Urinary bladder (tissue), 4 donors: ENCODE measurements at places on chromosomes 2 and 18. TPM values are rescaled to one million over a fixed set of nuclear protein-coding genes. Genes with fewer than 3 reads are reported as not detected.

DNA sequence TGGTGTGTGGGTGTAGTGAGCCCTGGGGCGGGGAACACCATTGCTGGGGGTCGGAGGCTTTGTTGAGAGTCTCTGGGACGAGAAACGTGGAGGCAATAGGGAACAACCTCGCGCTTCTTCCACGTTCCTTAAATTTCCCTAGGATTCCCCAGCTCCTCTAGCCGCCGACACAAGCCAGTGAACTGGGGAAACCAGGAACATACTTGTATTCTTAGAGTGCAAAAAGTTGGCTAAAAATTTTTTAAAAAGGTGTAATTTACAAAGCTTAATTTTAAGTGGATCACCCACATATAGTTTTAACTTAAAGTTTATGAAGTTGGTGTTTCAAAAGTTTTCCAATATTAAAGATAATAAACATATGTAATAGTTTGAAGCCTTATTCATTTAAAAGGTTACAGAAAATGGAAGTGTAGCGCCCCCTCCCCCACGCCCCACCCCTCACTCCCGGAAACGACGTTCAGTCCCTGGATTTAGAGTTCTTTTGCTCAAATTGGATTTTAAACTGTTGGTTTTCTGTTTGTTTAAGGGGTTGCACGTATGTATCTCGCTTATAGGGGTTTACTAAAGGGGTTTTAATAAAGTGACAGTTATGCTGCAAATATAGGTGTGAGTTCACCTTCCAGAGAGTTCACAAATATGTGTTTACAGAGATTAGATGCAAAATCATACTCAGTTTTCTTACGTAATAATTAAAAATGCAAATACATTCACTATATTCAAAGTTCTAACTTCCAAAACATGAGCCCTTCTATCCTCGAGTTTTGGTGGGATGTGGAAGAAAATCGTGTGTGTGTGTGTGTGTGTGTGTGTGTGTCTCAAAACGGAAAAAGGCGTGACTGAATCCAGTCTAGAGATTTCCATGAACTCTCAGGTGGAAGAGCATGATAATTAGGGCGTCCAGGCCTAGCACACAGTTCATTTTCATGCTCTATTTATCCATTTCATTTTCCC is 872 bp downstream of the DSG2 start:
- DNase-seq: no peak

- DNase-seq: no peak
Observed at GRCh38 chr18:10121786-10122515, 208.1 kb downstream of the VAPA start.

DNA sequence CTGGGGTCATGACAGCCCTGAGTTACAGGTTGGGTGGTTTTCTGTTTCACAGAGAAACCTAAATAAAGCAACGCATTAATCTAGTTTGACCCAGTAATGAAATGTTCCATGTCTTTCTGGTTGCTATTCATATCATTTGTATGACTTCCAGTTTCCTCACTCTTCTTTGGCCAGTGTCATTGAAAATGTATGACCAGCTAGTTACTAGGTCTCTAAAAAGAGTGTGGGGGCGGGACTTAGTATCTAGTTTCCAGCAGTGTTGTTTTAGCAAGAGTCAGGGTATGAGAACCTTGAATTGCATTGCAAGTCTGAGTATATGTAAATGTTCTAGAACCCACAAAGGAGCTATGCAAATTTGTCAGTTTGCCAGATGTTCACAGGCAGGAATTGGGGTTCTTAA is 47.7 kb downstream of the SLC9A2 start:
- no peak for DNase-seq

DNA sequence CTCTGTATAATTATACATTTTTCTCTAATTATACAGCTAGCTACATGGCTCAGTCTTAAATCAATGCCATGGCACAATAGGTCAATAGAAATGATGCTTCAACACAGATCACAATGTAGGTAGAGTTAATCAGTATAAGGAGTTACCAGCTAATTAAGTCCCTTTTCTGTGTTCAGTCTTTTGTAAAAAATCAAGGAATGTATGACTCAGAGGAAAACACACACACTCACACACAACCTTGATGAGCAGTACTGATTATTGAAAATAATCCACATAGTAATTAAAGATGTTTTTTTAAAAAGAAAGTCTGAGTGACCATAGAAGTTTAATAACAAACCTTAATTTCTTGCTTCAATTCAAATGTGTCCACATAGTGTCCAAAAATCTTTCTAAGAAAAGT is 691.3 kb downstream of the LRP1B start:
- no peak for DNase-seq

Gene MFSD2B
- 0.85 TPM for total RNA-seq

- no peak for DNase-seq
Observed at GRCh38 chr2:20365249-20365817, 14.7 kb upstream of the PUM2 start.

GRCh38 chr18:79498662-79499061 is 102.9 kb downstream of the NFATC1 start:
- DNase-seq: no peak

Gene SPATA3
- total RNA-seq: not detected

DNA sequence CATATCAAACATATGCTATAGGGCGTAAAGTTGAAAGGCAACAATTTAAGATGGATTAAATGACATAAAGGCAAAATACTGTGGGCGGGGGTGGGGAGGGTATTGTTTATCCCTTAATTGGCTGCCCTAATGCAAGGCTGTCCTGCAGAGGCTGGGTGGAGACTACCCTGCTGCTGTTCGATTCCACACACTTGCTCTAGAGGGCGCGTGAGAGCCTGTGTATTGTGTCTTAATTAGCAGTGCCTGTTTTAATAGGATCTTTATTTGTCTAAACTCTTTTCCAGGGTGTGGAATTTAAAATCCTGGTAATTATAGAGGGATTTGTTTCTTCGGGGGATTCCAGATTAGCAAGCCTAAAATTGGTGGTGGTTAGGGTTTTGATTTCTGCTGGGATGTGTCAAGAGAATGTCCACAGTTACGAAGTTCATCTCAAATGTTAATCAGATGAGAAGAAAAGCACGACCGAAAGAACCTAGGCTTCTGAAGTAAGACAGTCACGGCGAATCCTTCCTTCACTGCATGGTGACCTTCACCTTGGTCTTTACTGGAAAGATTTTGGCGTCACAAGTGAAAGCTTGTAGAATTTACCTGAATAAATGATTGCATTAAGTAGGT is 103.5 kb upstream of the MAP3K20 start:
- DNase-seq: no peak

Gene SMYD1
- total RNA-seq: 5.7 TPM

Gene PTH2R
- total RNA-seq: 0.69 TPM

GRCh38 chr2:236165842-236166795 is 2.1 kb downstream of the GBX2 start:
- no peak for DNase-seq

DNA sequence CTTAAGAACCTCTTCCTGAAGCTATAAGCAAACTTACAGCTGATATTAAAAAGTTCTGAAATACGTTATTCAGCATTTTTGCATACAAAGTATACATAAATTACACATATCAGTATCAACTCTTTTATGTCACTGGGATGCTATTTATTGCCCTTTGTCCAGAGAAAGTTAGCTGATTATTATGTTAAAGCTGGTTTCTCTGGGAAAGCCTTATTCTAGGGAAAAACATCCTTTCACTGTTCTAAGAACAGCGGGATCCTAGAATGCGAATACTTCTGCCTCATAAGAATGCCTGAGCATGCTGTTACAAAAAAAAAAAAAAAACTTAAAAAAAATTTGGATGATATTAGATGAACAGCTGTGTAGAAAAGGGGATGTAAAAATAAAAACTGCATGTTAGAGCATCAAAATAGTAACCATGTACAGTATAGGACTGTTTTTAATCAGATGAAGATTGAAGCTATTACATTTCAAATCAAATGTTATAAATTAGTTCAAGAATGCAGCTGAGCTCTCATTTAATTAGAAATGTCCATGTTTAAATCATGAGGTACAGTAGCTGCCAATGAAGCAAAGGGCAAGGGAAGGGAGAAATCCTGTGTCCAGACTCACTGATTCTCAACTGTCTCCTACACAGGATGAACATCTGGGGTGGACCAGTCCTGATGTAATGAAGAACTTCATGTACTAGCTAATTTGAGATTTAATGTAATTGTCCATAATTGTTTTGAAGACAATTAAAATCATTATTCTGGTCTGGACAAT is 8.2 kb downstream of the FTCDNL1 start:
- DNase-seq: no peak

GRCh38 chr2:170359466-170359865 is 181.5 kb downstream of the MYO3B start:
- DNase-seq: no peak

DNA sequence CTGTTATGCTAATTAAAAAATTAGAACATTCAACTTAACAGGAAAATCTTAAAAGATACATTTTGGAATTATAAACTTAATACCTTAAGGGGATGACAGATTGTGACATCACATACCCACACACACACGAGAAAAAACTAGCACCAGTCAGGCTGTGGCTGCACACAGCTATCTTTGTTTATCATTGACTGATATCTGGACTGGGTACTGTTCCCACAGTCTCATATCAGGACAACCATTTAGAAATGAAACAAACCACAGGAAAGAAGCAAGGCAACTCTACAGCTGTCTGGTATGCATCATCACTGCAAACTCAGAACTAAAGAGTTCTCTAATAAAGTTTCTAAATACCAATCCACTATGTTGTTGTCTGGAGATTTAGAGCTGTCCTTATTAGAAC is 210.9 kb upstream of the SMAD7 start:
- no peak for DNase-seq

- no peak for DNase-seq
Observed at GRCh38 chr2:190063624-190064023, 1.1 kb upstream of the MSTN start.

GRCh38 chr18:52325997-52326396 is 14.0 kb upstream of the DCC start:
- no peak for DNase-seq

DNA sequence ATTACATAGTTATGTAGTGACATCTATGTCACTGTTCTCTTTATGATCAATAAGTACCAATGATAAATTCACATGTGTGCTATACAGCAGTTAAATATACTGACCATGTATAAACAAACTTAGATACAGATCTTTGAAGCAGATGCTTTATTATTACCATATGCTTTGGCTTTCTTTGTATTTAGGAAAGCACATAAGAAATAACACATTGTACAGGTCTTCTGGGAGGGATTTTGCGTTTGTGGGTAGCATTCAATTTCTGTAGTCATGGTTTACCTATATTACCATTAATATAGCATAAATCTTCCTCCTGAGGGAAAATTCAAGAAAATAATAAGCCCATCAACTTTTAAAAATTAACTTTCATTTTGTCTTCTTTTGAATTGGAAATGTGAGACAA is 1.6 kb upstream of the PDE1A start:
- DNase-seq: no peak

Gene UCN
- 1.1 TPM for total RNA-seq

- no peak for DNase-seq
Observed at GRCh38 chr2:202375033-202375608, 1.0 kb upstream of the BMPR2 start.

GRCh38 chr2:236747925-236748324 is 178.3 kb downstream of the ACKR3 start:
- DNase-seq: no peak

Gene RAB6C
- 0.11 TPM for total RNA-seq

- DNase-seq: no peak
Observed at GRCh38 chr2:42084231-42084671, 36.4 kb downstream of the PKDCC start.

Gene ACVR1C
- total RNA-seq: 0.37 TPM

- no peak for DNase-seq
Observed at GRCh38 chr2:70477441-70477844, 76.2 kb downstream of the TGFA start.

- no peak for DNase-seq
Observed at GRCh38 chr2:104704496-104705245, 149.2 kb upstream of the POU3F3 start.

Gene GPR35
- 0.63 TPM for total RNA-seq

- DNase-seq: no peak
Observed at GRCh38 chr2:169036736-169037440, 5.8 kb upstream of the ABCB11 start.

Gene POTEC
- total RNA-seq: not detected

Gene LYPD6
- total RNA-seq: 16.9 TPM

Gene LINC00305
- total RNA-seq: not detected

GRCh38 chr2:143645921-143646645 is 516.9 kb downstream of the ARHGAP15 start:
- no peak for DNase-seq

GRCh38 chr2:98508709-98509066 is 64.0 kb downstream of the INPP4A start:
- no peak for DNase-seq

GRCh38 chr18:24704946-24705630 is 244.7 kb downstream of the HRH4 start:
- DNase-seq: no peak

GRCh38 chr2:236551471-236552211 is 18.0 kb upstream of the ACKR3 start:
- DNase-seq: no peak

DNA sequence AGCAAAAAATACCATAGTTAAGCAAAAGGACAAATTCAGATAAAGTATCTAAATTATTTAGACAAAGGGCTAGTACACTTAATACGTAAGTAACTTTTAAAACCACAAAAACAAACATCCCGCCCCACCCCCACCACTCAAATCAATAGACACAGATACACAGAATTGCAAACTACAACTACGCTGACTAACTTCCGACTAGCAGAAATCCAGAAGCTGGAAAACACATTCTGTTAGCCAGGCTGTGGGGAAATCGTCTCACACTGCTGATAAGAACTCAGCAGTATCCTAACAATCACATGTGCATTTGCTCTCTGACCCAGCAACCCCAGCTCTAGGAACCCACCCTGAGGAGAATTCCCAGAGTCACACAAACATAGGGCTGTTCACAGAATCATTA is 16.6 kb downstream of the FAM168B start:
- no peak for DNase-seq

DNA sequence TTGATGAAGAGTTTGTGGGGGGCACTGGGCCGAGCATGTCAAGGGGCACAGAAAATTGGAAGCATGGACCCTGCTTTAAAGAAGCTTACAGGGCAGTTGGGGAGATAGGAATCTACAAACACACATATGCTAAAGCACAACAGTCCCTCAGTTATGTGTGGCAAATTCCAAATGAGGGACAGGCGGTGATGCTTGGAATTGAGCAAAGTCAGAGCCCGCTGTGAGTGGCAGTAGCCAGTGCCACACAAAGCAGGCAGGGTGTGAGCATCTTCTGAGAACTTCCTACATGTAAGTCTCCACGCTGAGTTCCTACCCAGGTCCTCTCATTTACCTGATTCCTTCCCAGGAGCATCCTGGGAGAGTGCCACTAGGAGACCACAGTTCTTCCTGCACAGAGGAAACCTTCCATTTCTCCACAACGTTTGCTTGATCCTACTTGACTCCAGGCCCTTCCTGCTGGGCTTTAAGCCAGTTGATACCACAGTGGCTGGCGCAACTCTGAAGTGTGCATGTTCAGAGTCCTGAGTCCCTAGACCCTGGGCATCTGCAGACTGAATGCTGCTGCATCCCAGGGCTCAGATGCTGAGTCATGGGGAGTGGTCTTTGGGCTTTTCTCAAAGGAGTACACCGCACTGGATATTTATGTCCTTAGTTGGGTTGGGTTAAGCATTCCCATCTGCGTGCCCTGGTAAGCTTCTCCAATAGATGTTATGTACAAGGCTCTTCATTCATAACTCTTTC is 287.3 kb upstream of the REV1 start:
- no peak for DNase-seq
